ENCODE measurements at places on chromosomes 2 and 18. TPM values are rescaled to one million over a fixed set of nuclear protein-coding genes. Genes with fewer than 3 reads are reported as not detected.
A peak's percentile ranks its signal among the peaks of the same experiment; 100 is the strongest.

DNA sequence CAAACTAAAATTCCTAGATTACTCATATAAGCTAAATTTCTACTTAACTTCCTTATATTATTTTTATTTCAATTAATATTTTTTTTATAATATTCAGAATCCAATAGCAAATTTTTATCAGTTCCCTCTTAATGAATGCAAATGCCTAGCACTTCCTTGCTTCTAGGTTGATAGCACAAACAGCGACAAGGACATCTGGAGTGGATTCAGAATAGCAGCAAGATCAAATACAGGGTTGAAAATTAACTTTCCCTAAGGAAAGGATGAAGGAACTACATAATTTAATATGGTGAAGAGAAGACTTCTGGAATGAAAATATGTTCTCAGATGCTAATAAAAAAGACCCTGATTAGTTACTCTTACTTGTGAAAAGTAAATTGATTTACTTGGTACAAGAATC, 64.5 kb downstream of the PIGN start:
- DNase-seq = no peak

- no peak for DNase-seq
Observed at GRCh38 chr18:51563396-51563795, 365.9 kb upstream of the MEX3C start.

- no peak for DNase-seq
Observed at GRCh38 chr2:74881176-74881575, 47.2 kb downstream of the HK2 start.

DNA sequence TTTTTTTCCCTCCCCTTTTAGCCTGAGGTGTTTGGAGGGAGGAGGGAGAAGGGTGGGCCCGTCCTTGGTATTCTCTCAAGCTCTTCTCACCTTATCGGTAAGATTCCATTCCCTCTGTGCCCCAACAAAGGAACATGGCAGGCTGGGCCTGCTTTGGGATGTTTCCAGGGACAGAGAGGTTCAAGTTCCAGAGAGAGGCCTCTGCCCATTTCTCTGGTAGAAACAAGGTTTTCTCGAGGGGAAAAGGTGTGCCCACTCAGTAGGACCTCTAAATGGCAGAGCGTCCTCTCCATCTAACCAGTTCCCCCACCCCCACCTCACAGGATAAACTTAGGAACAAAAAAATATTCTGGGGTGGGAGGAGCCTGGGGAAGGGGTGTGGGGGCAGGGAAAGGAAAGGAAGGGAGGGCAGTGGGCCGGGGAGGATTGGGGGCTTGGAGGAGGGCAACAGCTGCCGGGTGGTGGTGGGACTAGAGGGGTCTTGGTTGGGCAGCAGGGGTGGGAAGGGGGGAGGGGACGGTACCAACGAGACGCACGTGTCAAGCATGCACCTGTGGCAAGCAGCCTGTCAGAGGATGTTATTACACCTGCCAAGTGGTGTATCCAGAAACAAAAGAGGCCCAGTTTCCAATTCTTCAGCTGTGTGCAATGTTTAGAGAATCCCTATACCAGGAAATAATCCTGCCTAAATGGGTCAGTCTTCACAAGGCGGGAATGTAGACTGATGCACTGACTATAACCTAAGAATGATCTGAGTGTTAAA, 2.1 kb downstream of the PCBP1 start:
- peak; percentile 39 for DNase-seq

GRCh38 chr2:173249661-173250641, 104.7 kb upstream of the CDCA7 start:
- peak; percentile 36 for DNase-seq

- no peak for DNase-seq
Observed at GRCh38 chr2:221715523-221716247, 143.6 kb upstream of the EPHA4 start.

GRCh38 chr2:59585655-59586054, 967.8 kb downstream of the BCL11A start:
- peak; percentile 21 for DNase-seq

DNA sequence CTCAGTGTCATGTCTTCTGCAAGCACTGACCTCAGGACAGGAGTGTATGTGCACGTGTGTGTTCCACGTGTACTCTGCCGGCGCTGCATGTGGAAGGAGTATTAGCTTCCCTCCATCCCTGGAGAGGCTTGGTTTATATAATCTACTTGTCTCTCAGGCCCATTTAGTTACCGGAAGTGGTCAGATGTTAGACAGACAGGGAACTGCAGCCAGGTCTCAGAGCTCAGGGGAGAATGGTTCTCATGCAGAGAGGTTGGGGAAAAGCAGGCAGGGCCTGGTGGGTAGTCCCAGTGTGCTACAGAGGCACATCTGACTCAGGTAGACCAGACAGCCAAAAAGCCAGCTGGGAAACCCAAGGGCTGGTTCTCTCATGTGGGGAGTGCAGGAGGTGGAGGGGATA, 167.9 kb downstream of the CTIF start:
- no peak for DNase-seq

- DNase-seq = peak; percentile 43
Observed at GRCh38 chr2:129253461-129253812, 726.0 kb upstream of the RAB6C start.

- DNase-seq = peak; percentile 92
Observed at GRCh38 chr18:10851824-10852319, 297.5 kb downstream of the PIEZO2 start.

GRCh38 chr2:86392873-86393518, 48.2 kb upstream of the KDM3A start:
- no peak for DNase-seq

- DNase-seq = no peak
Observed at GRCh38 chr2:21004181-21004572, 39.7 kb downstream of the APOB start.

DNA sequence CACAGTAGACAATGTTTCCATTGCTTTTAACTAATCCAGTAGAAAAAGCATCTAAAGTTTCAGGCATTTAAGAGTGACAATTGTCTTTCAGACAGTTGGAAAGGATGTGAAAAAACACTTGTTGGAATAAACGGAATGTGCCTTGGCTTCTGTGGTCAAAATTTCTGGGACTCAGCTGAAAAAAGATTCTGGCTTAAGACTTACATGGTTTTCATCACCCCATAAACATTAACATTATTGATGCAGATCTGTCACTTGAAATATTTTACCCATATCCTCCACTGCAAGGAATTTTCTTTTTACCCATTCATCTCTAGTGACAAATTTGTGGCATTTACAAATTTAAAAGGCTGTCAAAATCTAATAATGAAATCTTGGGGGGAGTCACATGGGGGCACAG, 166.0 kb downstream of the SRBD1 start:
- no peak for DNase-seq

GRCh38 chr2:135636982-135637381, 104.7 kb upstream of the UBXN4 start:
- DNase-seq = no peak

DNA sequence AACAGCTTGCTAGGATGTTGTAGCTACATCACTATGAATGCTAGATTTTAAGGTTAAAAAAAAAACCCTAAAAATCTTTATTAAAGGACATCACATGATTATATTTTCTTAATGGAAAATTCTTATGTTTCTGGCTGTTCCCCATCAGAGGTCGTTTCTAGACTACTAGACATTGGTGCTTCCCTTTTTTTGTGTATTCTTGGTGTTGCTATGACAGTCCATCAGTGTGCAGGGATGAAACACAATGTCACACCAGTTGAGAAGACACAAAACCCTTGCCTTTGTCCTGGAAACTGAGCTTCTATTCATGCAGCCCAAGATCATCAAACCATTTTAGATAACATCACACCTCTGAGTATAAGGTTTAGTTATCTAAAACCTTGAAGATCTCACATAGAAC, 19.9 kb upstream of the TMEM131 start:
- DNase-seq = no peak

DNA sequence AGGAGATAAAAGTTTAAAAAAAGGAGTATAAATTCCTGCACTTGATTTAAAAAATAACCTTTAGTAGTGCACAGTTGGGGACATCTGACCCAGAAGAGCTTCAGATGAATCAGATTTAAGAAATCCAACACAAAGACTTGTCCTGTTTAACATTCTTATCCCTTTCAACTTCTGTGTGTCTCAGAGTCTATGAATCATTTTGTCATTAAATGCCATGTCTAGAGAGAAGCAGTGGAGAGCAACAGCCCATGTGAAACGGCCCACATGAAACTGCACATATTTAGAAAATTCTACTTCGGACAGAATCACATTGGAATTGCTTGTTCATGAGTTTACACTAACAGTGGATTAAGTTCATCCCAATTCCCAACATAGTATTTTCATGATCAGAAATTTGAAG, 278.6 kb downstream of the SLC8A1 start:
- DNase-seq = no peak

GRCh38 chr18:58761241-58761969, 90.1 kb downstream of the MALT1 start:
- no peak for DNase-seq

DNA sequence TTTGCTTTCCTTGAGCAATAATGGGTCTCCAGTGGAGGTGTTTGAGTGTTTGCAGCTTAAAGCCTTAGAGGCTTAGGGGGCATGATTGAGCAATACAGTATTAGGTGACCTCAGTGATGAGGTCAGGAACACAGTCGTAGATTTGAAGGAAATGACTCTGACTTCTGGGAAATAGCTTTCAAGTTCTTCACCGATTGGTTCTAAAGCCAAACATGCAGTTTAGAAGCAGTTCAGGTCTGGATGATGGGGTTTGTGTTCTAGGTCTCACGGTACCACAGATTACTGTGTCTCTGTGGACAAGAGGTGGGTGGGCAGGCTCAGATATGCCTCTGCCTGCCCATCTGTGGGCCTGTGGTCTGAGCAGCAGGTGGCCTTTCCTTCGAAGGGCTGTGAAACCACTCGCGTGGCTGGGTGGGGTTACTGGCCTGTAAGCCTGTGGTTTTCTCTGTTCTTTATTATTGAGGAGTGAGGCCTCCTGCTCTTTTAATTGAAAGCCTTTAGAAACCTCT, 7.8 kb downstream of the MTHFD2 start:
- DNase-seq = no peak

- DNase-seq = no peak
Observed at GRCh38 chr2:41572154-41572553, 475.7 kb upstream of the PKDCC start.

GRCh38 chr18:57343833-57344232, 8.5 kb upstream of the ST8SIA3 start:
- no peak for DNase-seq

DNA sequence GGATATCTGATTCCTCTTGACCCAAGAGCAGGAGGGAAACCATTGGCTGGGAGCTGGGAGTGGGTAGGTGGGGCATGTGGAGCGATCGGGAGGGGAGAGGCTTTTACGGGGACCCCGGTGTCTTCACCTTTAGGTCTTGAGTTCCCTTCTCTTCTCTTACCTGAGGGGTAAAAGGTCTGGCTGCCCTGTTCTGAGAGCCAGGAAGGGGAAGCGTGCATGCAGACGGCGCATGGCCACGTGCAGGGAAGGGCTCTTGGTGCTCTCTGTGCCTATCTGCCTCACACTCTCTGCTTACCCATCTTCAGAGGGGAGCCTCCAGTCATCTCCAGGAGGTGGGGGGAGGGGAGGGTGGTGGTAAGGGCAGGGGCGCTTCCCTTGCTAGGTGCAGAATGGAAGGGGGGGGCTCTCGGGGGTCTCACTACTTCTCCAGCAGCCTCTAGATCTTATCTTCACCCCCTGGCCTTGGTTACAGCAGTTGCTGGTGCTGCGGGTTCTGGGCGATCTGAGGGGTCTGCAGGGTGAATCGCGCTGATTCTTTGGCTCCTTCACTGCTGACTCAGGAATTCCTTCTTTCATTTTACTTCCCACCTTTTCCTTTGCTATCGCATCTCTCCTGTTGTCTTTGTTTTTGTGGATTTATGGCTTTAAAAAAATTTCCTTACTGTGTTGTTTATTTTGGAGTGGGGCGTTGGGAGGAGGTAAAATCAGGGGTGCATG, 225.8 kb upstream of the HS6ST1 start:
- DNase-seq = no peak

DNA sequence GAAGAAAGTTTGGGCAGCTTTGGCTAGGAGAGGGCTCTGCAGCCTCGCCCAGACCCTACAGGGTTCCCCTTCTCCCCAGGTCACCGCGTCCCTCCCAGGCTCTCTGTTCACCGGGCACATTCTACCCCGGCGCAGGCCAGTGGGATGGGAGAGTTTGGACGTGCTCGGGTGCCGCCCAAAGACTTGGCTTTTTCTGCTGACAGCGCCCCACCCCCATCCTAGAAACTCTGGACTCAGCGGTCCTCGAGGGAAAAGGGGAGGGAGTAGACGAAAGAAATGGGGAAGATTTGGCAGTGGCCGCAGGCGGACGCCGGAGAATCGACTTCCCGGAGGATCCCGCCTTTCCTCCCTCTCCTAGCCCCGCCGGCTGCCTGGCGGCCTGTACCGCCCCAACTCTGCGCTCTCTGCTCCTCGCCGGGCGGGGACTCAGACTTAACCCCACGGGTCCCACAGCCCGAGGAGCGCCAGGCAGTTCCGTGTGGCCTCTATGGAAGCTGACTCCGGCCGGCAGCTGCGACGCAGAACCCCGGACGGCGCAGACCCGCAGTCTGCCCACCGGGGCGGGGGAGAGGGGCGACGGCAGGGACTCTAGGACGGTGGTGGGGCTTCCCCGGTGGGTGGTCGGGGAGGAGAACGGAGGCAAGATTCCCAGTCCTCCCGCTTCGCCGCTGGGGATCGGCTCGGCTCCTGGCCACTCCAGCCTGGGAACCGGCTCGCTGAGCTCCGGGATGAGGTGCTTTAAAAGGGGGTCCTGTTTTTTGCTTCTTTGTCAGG, 863 bp upstream of the SIX2 start:
- peak; percentile 88 for DNase-seq

DNA sequence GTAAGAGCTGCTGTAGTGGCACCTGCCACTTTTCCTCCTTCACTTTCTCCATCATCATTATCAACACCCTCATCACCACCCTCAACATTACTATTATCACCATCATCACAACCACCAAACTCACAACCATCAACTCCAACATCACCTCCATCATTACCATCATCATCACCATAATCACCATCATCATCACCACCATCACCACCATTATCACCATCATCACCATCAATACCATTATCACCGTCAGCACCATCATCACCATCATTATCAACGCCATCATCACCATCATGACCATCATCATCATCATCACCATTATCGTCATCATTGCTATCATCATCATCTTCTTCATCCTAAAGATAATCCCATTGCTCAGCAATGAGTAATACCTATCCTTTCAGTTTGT, 255.8 kb downstream of the CYRIA start:
- no peak for DNase-seq

- DNase-seq = no peak
Observed at GRCh38 chr2:30678410-30679137, 128.7 kb downstream of the CAPN13 start.

- DNase-seq = no peak
Observed at GRCh38 chr2:241797441-241798080, 11.4 kb upstream of the NEU4 start.

The CPLX4 gene
- not detected for total RNA-seq

The ASB18 gene
- total RNA-seq = not detected

The MYO1B gene
- 121 TPM for total RNA-seq

The BBS5 gene
- total RNA-seq = 22.5 TPM

The SLC8A1 gene
- 34.7 TPM for total RNA-seq

The UGT1A9 gene
- not detected for total RNA-seq

The L3MBTL4 gene
- 16.8 TPM for total RNA-seq

The ANTXR1 gene
- total RNA-seq = 54.1 TPM

The TBC1D8 gene
- total RNA-seq = 40.7 TPM

The CYP27C1 gene
- 0.06 TPM for total RNA-seq

The NR4A2 gene
- total RNA-seq = 4.2 TPM

The NYAP2 gene
- 1.5 TPM for total RNA-seq

The ST8SIA5 gene
- total RNA-seq = 0.09 TPM

Data from lung (tissue), 17 donors.